NCI-H460 (cell line): ENCODE measurements at places on chromosomes 7 and 10.

DNA sequence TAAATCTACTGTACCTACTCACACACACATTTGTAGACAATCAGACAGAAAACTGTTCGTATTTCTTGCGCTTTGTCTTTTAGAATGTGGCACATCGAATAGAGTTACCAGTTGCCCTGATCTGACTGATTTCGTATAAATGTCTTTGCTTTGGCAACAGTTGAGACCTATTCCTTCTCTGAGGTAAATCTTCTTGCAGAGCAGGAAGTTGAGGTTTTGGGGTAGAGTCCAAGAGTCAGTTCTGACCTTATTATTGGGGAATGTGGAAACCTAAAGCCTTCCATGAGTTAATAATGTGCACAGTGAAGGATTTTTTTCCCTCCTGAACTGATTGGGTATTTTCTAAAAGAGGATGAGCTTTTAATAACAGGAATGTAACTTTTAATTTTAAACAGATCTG is 135.3 kb downstream of the KIAA1217 start:
- DNase-seq: no peak

GRCh38 chr10:114491419-114491818 is 87.1 kb upstream of the AFAP1L2 start:
- no peak for DNase-seq

- no peak for DNase-seq
Measured at GRCh38 chr10:132532179-132532578, 5.4 kb upstream of the INPP5A start.

DNA sequence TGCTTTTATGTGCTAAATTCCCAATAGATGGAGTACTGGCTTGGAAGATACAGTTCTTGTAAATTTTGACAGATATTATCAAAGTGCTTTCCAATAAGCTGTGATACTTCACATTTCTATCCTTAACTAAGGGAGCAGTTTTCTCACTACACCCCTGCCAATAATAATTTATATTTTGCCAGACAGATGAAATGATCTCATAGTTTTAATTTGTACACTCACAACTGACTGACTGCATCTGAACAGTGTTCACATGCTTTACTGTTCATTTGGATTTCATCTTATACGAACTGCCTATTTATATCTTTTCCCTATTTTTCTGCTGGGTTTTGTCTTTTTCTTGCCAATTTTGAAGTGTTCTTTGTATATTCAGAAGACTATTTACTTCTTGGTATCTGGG is 96.0 kb downstream of the BRAF start:
- no peak for DNase-seq

GRCh38 chr7:158422887-158423560 is 164.6 kb downstream of the PTPRN2 start:
- no peak for DNase-seq

GRCh38 chr7:108347616-108348015 is 108.6 kb downstream of the NRCAM start:
- DNase-seq: no peak

GRCh38 chr10:21513405-21513788 is 12.1 kb downstream of the SKIDA1 start:
- no peak for DNase-seq

GRCh38 chr10:119406137-119406536 is 136.4 kb downstream of the RGS10 start:
- no peak for DNase-seq

GRCh38 chr7:2358968-2359527 is 4.4 kb downstream of the EIF3B start:
- no peak for DNase-seq

GRCh38 chr10:42783181-42783549 is 570 bp downstream of the BMS1 start:
- DNase-seq: peak; percentile 3

DNA sequence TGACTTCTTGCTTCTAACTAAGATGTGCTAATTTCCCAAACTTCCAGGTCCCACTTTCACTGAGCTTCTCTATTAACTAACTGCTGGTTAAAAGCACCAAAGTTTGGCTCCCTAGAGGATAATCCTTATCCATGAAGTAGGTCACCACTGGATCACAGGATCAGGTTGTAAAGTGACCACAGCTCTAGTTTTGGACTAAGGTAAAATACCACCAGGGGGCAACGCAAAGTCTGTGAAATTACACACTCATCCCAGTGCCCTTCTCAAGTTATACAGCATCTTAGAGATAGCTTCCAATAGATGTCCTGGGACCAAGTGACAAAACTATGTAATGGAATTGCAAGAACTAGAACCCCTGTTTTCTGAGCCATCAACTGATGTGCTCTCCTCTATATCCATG is 116.4 kb upstream of the ASAH2 start:
- peak; percentile 15 for DNase-seq

DNA sequence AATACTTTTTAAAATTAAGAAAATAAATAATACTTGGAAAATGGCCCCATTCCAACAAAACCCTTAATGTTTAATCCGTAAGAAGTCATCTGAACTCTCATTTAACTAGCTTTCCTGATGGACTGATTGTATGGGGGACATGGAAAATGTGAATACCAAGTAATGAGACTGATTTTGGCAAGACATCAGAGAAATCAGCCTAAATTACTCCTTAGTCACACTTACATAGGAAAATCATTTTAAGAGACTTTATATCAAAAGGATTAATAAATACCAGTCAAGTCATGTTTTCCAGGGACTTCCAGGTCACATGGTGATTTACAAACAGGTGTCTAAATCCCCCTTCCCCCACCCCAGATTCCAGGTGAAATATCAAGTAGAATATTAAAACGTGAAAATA is 58.2 kb downstream of the GRM8 start:
- no peak for DNase-seq

GRCh38 chr10:127033216-127034033 is 128.2 kb downstream of the DOCK1 start:
- DNase-seq: no peak

- no peak for DNase-seq
Measured at GRCh38 chr10:133142523-133143199, 17.4 kb upstream of the KNDC1 start.

GRCh38 chr7:143408686-143409561 is at the start of gene EPHA1:
EPHA1 (minus strand) TSS chr7:143408856; CDS start chr7:143408805, 51 bp downstream.
- DNase-seq: no peak

DNA sequence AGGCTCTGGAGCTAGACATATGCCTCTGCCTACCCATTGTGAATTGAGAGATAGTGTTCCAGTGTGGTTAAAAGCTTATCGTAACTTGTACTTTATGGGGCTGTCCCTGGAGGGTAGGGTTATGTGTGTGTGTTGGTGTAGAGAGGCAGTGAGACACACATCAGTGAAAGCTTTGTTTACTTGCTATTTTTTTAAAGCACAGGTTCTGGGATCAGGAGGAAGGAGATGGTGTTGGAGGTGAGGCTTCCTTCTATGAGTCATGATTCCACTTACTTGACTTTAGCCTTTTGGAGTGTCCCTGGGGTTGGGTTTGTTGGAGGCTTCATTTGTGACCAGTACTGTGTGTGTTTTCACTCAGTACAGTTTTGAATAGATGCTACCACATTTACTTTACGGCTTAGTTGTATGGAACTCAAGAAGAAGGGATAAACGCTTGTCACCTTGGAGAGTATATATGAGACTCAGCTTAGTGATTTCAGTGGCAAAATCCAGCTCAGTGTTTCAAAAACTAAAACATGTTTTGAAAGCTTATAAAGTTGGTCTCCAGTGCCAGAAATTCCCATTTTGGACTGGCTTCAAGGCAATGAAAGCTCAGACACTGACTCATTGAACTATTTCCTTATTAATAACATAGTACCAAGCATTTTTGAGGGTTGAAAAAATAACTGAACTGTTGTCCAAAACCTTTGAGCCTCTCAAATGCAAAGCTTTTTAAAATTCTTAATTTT is 106.2 kb downstream of the PLXDC2 start:
- no peak for DNase-seq

DNA sequence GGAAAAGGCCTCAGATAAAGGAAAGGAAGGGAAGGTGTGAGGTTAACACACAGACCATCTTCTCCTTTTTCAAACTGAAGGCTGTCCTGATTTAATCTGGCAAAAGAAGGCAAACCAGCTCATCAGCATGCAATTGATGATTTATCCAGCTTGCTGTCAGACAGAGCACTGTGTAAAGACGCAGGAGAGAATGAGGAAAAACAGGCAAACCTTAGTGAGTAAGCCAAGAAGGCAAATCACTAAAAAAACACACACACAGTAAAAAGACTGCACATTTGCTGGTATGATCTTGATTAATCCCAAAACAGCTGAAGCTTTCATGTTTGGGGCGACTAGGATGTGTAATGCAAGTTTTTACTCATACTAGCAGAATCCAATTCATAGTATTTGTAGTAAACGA is 65.8 kb upstream of the SKAP2 start:
- DNase-seq: no peak

DNA sequence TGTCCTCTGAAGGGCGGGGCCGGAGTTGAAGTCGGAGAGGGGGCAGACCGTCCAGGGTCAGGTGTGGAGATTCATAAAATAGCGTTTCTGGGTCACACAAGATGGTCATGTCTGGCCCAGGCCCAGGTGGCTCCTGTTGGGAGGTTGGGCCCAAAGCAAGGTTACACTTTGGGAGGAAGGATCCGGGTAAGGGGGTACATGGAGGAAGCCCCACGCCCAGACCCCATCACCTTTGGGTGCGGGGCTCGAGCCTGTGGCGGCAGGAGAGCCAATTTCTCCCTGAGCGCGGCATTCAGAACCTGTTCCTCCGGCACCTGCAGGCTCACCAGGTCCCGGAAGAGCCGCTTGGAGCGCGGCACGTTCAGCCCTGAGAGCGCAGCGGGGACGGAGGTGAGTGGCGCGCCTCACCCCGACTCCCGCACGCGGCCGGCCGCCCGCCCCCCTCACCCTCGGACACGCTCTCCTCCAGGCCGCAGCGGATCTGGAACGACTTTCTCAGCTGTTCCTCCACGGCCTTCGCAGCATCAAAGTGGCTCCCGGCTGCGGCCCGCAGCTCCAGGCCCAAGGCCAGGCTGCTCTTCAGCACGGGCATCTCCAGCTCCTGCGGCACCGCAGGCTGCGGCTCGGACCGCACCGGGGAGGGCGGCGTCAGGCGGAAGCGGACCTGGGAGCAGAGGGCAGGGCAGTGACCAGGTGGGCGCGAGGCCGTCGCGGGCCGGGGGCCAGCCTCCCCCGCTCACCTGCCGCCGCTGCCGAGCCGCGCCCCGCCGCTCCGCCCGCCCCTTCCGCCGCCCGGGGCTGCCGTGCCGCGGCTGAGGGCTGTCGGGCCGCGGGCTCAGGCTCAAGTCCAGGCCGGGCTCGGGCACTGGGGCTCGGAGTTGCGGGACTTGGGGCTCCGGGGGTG is 644 bp downstream of the PPP1R35 start:
- DNase-seq: no peak

GRCh38 chr10:129049501-129049900 is 417.5 kb upstream of the MGMT start:
- no peak for DNase-seq

GRCh38 chr7:80134115-80134535 is 506 bp upstream of the GNAI1 start:
- DNase-seq: no peak

GRCh38 chr10:44183667-44184632 is 200.9 kb downstream of the CXCL12 start:
- DNase-seq: no peak

DNA sequence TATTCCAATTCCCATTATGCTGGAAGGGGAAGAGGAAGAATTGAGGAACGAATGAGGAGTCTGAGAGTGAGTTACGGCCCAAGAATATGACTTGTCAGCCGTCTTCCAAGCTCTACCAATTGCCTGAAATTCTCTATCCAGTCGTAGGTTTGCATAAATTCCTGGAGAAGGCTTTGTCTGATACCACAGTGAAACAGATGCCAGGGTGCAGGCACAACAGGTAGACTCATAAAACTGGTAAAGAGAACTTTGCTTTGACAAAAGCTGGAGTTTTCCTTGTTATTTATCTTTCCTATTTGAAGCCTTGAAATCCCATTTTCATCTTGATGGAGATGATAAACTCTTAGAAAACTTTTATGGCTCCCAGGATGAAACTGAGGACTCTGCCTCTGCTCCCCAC is 251.2 kb downstream of the KCNMA1 start:
- no peak for DNase-seq

- DNase-seq: no peak
Measured at GRCh38 chr7:74173074-74173473, 1.1 kb upstream of the EIF4H start.

DNA sequence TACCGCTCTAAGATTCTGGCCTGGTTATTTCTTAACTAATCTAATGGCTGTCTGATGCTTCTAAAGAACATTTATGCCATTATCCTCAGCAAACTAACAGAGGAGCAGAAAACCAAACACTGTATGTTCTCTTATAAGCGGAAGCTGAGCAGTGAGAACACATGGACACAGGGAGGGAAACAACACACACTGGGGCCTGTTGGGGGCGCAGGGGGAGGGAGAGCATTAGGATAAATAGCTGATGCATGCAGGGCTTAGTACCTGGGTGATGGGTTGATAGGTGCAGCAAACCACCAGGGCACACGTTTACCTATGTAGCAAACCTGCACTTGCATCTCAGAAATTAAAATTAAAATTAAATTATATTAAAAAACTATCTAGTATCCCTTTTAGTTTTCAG is 853.5 kb downstream of the GATA3 start:
- no peak for DNase-seq

GRCh38 chr7:48875045-48875916 is 49.1 kb upstream of the CDC14C start:
- DNase-seq: peak; percentile 14

- no peak for DNase-seq
Measured at GRCh38 chr10:110651044-110651958, 7.2 kb downstream of the RBM20 start.

DNA sequence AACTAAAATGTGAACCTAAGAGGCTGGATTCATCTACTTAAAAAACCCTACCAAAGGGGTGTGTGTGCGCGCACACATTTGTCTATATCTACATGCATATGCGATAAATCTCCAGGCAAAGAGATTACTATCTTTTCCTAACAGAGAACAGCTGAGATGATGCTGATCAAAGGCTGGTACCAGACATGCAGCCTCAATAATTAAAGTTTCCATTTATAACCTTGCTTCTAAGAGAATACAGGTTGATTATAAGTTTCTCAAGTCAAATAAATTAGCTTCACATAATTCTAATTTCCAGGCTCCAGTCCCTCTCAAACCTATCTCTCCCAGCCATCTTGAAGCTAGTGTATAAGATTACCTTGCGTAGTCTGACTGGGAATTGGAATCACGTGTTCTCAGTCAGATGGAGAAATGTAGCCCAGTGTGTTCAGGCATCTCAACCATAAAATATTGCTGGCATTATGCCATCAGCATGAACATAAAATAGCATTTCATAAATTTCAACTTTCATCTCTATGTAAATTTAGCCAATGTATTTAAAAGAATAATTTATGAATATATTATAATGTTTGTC is 1062.0 kb downstream of the XPNPEP1 start:
- no peak for DNase-seq
